Stimulated activated CD8-positive, alpha-beta memory T cell treated with anti-CD3 and anti-CD28 coated beads, Interleukin-4, amount 100 ng/mL, for 4 hours (primary cell): ENCODE measurements at places on chromosomes 1 and 21.

DNA sequence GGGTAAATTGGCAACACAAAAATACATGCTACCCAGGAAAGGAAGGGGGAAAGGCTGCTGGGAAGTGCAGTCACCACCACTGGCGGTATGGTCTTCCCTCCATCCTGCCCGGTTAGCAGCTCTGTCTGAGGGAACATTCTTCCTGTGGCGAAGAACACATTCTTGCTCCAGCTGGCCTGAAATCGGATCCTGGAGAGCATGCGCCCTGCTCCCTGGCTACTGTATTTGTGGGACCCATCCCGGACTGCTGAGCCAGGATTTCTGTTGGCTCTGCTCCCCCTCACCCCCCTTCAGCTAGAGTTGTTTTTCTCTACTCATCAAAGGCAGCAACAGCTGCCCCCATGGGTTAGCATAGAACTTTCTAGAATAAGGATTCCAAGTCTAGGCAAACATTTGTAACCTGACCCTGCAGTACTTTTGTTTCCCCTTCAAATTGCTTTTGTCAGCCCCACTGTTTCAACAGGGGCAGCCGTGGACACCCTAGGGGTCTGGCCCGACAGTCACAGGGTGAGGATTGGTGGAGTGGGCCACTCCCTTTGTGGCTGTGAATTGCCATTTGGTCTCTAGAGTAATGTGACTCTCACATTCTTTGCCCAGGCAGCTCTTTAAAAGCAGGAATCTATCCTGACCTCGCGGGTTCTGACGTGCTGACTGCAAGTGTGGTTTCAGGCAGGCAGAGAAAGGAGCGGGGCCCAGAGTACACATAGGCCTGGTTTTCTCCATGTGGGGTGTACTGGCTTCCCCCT is 157.7 kb downstream of the TOMM20 start:
- DNase-seq: no peak

GRCh38 chr1:3468236-3469103 is 14.0 kb downstream of the ARHGEF16 start:
- DNase-seq: no peak

GRCh38 chr1:205598841-205599668 is 32.8 kb downstream of the ELK4 start:
- no peak for DNase-seq

DNA sequence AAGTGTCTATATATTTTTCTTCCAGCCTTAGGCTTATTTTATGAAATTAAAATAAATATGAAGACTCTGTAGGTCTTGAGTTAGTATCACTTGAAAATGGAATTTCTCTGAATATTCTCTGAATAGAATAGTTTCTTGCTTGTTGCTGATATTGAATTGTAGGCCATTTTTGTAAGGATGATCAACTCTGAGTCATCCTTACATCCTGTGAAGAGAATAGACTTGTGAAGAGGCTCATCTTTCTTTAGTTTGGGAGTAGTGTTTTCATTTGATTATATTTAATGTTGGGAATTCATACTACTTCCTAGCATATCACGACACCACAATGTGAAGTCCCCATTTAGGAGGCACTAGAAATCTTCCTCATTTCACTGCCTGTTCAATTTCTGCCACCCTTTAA is 27.5 kb upstream of the CD1D start:
- DNase-seq: no peak

DNA sequence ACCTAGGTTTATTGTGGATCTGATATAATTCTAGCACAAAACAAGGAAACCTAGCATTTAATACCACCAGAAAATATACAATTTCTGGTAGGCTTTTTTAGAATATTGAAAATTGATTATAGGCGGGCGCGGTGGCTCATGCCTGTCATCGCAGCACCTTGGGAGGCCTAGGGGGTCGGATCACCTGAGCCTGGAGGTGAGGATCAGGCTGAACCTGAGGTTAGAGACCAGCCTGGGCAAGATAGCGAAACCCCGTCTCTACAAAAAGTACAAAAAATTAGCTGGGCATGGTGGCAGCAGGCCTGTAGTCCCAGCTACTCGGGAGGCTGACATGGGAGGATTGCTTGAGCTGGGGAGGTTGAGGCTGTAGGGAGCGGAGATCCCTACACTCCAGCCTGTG is 948 bp upstream of the COP1 start:
- DNase-seq: no peak
